ENCODE measurements at places on chromosomes 3 and 15. TPM values are rescaled to one million over a fixed set of nuclear protein-coding genes. Genes with fewer than 3 reads are reported as not detected.

CD96 gene
- 7.6 TPM for total RNA-seq

STX19 gene
- total RNA-seq = 0.48 TPM

KNG1 gene
- not detected for total RNA-seq

ARPIN gene
- total RNA-seq = 18.9 TPM

ECE2 gene
- not detected for total RNA-seq

CPNE9 gene
- not detected for total RNA-seq

GOLGA8G gene
- not detected for total RNA-seq

BNC1 gene
- 0.37 TPM for total RNA-seq

CHDH gene
- 0.58 TPM for total RNA-seq

SCG3 gene
- total RNA-seq = 1.9 TPM

FOXB1 gene
- total RNA-seq = not detected

VEPH1 gene
- 0.74 TPM for total RNA-seq

SERPINI1 gene
- 10.0 TPM for total RNA-seq

EPHB1 gene
- total RNA-seq = 1.6 TPM

HMCES gene
- 15.9 TPM for total RNA-seq

SERPINI2 gene
- 3.9 TPM for total RNA-seq

RETNLB gene
- total RNA-seq = not detected

HTR3E gene
- total RNA-seq = not detected

PPP1R14D gene
- not detected for total RNA-seq

IL5RA gene
- total RNA-seq = 0.69 TPM

SLC12A1 gene
- total RNA-seq = not detected

HGD gene
- not detected for total RNA-seq

MITF gene
- total RNA-seq = 13.6 TPM

ARGFX gene
- total RNA-seq = not detected

GOLGA8T gene
- 0.37 TPM for total RNA-seq

CHRNA5 gene
- 3.3 TPM for total RNA-seq

CPB1 gene
- not detected for total RNA-seq

LRRC49 gene
- 35.3 TPM for total RNA-seq

All from urinary bladder (tissue), 4 donors.